ENCODE measurements at places on chromosomes 12 and 14. TPM values are rescaled to one million over a fixed set of nuclear protein-coding genes. Genes with fewer than 3 reads are reported as not detected.

DNA sequence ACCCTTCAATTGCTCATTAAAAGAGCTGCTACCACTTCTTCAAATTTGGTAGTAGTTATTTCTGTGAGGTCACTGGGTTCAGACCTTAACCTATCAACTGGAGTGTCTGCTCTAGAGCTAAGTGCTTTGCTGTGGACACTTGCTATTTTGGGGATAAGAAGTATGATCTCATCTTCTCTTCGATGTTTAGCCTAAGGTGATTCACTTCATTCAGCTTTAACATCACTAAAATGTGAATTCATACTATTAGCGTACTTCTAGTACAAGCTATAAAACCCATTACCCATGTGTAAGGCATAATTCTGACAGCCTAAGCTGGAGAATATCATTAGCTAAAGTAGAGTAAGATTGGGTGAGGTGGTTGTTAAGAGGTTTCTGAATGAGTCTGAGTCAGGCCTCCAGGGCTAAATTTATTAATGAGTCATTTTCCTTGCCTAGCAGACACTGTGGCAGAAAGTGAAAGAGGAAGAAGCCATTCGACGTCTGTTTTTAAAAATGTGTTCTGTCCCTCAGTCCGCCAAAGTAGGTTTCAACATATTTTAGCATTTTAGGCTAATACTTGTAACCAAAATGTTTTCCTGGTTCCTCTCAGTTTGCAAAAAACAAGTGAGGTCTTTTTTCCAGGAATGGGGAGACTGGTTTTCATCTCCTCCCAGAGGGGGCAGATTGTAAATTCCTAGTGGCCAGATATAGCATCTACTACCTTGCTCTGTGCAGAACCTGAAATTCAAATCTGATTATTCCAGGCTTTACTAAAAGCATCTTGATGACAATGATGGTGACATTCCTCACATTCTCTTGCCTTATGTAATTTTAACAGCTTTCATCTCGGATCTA, 103.6 kb downstream of the SSPN start:
- H3K4me1 ChIP-seq = peaks cover 17% of the 10 kb centered on the region
- DNase-seq = no peak
- no peaks in the 10 kb centered on the region for H3K27me3 ChIP-seq
- H3K36me3 ChIP-seq = no peaks in the 10 kb centered on the region

GRCh38 chr14:97602438-97603117, 805.4 kb downstream of the VRK1 start:
- H3K27me3 ChIP-seq = no peaks in the 10 kb centered on the region
- no peaks in the 10 kb centered on the region for H3K36me3 ChIP-seq
- DNase-seq = no peak
- H3K27ac ChIP-seq = no peak overlapping the region
- no peak overlapping the region for H3K4me3 ChIP-seq

Gene TAS2R30
- total RNA-seq = 1.2 TPM

GRCh38 chr12:130868412-130868811, 3.5 kb upstream of the RAN start:
- peaks cover 8% of the 10 kb centered on the region for H3K36me3 ChIP-seq
- DNase-seq = no peak
- H3K4me1 ChIP-seq = peaks cover 19% of the 10 kb centered on the region
- no peak overlapping the region for H3K4me3 ChIP-seq

- no peak for DNase-seq
- H3K27ac ChIP-seq = peak overlapping the region; percentile 29
- H3K4me3 ChIP-seq = peak overlapping the region; percentile 74
- H3K27me3 ChIP-seq = no peaks in the 10 kb centered on the region
Measured at GRCh38 chr12:132490422-132491137, 629 bp downstream of the FBRSL1 start.

Gene CABP1
- not detected for total RNA-seq

Data from chondrocyte (in vitro differentiated cells).